ENCODE measurements at places on chromosomes 6 and 20.

DNA sequence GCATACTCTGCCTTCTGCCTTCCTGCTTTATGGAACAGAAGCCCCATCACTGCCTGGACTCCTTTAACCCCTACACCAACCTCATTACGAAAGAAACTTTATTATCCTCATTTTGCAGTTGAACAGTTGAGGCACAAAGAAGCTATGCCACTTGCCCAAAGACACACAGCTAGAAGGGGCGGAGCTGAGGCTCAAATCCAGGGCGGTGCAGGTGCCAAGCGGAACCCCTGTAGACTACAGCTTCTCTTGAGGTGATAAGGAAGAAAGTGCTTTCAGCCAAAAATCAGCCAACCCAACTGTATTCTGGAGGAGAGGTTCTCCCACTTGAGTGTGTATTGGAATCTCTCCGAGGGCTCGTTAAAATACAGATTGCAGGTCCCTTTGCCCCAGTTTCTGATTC is 90.5 kb downstream of the PRND start:
- no peak for DNase-seq

- DNase-seq = no peak
Observed at GRCh38 chr20:17807651-17808050, 107.9 kb downstream of the BANF2 start.

- DNase-seq = no peak
Observed at GRCh38 chr20:32941155-32941885, 62.9 kb downstream of the SUN5 start.

DNA sequence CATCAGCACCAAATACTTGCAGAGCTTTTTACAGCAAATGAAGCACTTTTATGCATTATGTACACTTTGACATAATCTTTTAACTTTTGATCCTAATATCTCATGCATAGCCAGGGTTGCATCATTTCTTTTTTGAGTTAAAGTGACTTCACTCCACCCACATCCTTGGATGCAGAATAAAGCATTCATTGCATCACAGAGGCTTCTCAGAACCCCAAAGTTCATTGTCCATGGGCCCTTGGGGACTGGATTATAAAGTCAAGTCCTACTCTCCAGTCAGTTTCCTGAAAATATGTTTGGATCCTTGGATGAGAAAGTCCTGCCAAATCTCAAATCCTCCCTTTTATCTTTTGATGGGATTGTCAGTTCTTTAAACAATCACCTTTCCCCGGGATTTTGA is 10.6 kb upstream of the EFHC1 start:
- no peak for DNase-seq
